ENCODE measurements at places on chromosomes 16 and 17.

DNA sequence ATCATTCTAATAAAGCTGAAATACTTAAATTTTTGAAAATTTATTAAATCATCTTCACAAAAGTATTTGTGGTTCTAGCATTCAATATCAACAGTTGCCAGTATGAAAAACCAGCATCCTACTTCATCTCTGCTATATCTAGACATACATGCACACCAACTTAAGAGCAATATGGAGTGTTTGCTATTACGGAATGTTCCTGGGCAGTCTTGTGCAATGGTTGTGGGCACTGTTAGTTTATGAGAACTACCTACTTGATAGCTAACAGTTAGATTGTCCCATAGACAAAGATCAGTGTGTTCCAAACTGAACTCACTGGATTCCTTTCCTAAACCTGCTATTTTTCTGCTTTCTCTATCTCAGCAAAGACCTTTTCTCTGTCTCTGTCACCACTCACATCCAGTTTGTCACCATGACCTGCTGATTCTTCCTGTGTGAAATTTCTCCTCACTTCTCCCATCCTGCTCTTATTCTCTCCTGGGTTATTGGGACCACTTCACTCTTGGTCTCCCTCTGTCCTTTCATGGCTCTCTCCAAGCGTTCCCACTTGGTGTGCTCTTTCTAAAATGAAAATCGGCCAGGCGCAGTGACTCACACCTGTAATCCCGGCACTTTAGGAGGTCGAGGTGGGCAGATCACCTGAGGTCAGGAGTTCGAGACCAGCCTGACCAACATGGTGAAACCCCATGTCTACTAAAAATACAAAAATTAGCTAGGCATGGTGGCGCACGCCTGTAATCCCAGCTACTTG is 27.7 kb downstream of the CNTROB start:
- no peak for DNase-seq

- DNase-seq = no peak
Measured at GRCh38 chr17:71430281-71430680, 690.5 kb upstream of the SOX9 start.

GRCh38 chr17:79039886-79040285 is 15.9 kb downstream of the C1QTNF1 start:
- no peak for DNase-seq

GRCh38 chr17:55774846-55775271 is 24.0 kb downstream of the PCTP start:
- no peak for DNase-seq

- no peak for DNase-seq
Measured at GRCh38 chr17:41891135-41892020, 26.2 kb upstream of the KLHL11 start.

DNA sequence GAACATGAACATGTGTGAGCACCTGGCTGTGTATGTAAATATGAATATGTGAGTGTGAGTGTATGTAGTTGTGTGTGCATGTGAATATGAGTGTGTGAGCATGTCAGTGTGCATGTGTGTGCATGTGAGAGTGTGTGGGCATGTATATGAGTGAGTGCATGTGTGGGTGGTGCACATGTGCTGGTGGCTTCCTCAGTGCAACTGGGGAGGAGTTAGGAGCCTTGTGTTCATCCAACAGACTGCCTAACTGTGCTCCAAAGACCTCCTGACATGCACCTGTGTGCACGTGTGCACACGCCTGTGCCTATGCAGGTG is 1.4 kb downstream of the TMEM235 start:
- no peak for DNase-seq

DNA sequence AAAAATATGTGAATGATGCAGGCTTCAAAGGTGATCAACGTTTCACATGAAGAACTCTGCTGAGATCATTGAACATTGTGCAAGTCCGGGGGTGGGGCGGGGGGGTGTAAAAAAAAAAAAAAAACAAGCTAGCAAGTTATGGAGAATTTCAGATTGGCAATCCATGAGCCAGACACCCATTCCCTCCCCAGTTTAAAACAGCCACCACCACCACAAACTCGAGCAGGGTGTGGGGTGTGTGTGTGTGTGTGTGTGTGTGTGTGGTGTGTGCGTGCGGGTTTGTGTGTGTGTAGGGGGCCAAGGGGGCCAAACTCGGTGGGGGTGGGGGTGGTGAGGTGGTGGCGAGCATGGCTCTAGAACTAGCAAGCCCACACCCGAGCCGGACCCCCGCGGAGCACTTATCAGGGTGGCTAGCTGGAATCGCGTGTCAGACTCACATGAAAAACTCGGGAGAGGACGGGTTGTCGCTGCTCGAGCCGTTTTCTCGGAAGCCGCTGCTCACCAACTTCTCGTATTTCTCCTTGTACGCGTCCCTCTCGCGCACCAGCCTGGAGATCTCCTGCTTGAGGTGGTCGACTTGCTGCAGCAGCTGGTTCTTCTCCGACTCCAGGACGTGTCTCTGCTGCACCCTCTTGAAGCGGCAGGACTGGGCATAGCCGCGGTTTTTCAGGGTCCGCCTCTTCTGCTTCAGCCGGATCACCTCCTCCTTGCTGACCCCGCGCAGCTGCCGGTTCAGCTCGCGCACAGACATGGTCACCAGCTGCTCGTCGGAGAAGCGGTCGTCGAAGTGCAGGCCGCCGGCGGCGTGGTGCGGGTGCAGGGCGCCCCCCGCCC is 2.0 kb downstream of the MAF start:
- DNase-seq = peak; percentile 29

GRCh38 chr17:2776589-2777241 is 19.5 kb upstream of the RAP1GAP2 start:
- DNase-seq = no peak

DNA sequence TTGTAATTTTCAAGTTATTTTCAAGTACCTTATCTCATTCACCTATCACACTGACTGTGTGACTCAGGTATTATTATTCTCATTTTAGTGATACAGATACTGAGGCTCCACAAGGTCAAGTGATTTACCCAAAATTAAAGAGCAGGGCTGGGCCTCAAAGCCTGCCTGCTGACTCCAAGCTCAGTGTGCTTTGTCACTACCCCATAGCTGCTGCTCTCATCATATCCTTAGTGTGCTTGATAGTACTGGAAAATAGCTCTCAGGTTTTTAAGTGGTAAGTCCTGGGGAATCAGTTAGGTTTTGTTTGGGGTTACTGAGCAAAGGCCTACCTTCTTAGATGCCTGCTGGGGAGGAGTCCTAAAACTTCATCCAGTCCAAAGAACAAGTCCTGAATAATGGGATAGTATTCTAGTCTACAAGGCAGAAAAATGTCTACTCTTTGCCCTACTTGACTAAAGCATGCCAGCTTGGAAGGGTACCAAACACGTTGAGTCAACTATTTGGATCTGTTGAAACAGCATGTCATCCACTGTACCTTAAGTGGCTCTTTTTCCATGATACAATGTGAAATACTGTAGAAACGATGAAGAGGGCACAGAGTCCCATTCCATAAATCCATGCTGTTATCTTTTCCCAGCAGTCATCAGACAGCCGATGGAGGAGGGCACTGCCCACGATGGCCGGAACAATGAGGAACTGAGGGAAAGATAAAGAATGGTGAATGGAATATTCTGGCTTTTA is 10.7 kb downstream of the MMD start:
- no peak for DNase-seq

DNA sequence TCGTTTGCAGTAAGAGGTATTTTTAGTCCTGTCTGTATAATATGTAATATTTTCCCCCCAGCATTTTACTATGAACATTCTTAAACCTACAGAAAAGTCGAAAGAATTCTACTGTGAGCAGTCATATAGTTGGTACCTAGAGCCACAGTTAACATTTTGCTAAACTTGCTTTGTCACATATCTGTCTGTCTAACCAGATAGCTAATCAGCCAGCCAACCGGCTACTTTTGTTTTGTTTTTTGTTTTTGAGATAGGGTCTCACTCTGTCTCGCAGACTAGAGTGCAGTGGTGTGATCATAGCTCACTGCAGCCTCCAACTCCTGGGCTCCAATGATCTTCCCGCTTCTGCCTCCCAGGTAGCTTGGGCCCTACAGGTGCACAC is 73.3 kb downstream of the ABCC1 start:
- DNase-seq = no peak

- no peak for DNase-seq
Measured at GRCh38 chr16:75462806-75463205, 1.7 kb downstream of the TMEM170A start.

GRCh38 chr16:46920402-46921068 is 36.4 kb downstream of the GPT2 start:
- DNase-seq = no peak

GRCh38 chr16:78800523-78800922 is 701.1 kb downstream of the WWOX start:
- DNase-seq = no peak

- no peak for DNase-seq
Measured at GRCh38 chr17:45314741-45315647, 1.8 kb downstream of the MAP3K14 start.

GRCh38 chr17:8022360-8023003 is 16.4 kb upstream of the ALOX15B start:
- no peak for DNase-seq

GRCh38 chr16:30121741-30122571 is 1.1 kb downstream of the MAPK3 start:
- no peak for DNase-seq

DNA sequence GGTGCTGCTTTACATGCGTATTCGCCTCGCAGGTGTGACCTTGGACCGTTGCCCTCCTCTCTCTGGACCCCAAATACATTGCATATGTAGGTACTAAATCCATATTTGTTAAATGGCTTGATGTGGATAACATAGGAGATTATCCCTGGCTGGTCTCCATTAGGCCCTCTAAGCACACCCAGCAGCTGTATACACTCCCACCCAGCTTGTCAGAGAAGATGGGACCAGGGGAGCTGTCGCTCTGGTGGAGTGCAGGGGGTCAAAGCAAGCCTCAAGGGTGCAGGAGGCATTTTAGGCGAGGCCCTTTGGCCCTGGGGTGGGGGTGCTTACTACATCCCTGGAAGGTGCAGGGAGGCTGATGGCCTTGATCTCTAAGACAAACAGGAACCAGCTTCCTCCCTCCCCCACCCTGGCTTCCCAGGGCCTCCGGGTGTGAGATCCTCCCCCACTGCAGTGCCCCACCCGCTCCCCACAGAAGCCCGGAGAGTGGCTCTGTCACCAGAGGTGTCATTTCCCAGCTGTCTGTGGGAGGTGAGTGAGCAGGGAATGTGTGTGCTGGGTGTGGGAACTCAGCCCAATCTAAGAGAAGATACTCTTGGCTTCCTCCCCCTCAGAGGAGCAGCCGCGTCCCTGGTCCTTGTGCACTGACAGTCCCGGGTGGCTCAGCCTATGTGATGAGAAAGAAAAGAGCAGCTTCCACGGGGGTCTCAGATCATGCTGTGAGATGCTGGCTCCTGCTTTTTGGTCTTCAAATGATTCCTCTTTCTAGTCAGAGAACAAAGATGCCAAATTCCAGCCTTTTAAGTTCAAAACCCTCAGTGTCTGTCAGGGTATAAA is 1.4 kb upstream of the VAMP2 start:
- peak; percentile 10 for DNase-seq

- DNase-seq = no peak
Measured at GRCh38 chr16:12252616-12253015, 276.1 kb downstream of the SNX29 start.

DNA sequence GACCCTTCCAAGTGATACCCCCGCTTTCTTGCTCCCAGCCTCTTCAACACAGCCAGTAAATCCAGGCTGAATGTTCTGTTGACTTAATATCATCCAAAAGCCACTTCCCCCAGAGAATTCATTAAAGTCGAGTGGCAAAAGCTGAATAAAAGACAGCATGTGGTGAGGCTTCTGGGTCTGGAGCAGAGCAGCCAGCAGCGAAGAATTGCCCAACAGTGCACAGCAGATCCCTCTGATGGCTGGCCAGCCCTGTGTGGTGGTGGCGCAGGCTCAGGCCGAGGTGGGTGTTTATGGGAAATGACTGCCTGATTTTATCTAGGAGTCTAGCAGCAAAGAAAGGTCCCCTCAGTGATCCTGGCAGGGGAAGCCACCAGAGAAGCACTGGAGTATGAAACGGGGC is 30.3 kb upstream of the RCVRN start:
- DNase-seq = no peak

DNA sequence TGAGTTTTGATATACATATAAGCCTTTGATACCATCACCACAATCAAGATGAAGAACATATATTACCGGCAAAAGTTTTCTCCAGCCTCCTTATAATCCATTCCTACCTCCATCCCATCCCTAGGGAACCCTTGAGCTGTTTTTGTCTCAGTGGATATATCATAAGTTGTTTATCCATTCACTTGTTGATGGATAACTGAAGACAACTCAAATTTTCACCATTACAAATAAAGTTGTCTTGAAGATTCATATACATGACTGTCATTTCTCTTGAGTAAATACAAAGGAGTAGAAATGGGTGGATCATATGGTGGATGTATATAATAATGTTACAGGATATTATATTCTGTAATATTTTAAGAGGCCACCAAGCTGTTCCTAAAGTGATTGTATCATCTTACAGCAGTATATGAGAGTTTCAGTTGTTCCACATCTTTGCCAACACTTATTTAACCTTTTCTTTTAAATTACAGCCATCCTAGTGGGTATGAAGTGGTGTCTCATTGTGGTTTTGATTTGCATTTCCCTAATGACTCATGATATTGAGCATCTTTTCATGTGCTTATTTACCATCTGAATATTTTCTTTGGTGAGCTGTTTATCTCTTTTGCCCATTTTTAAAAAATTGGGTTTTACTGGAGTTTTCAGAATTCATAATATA is 17.4 kb downstream of the NF1 start:
- DNase-seq = no peak

GRCh38 chr16:72246423-72246822 is 74.5 kb upstream of the PMFBP1 start:
- DNase-seq = no peak

- no peak for DNase-seq
Measured at GRCh38 chr16:53601961-53602360, 99.0 kb upstream of the AKTIP start.

DNA sequence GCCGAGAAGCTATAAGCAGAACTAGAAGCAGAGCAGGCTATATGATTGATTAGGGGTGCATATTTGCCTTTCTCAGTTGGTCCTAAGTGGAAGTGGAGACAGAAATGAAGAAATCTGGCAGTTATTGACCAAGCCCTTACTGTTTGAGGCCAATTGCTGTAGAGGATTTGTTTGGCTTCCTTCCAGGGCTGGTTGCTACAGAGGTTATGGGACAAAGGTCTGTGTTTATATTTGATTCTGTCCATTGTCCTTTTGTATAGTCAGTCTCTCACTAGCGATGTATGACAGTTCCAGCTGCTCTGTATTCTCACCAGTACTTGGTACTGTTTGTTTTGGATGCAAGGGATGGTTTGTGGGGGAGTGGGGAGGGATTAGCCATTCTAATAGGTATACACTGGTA is 7.3 kb upstream of the ALOX15 start:
- DNase-seq = no peak

GRCh38 chr16:50088302-50088701 is 22.5 kb downstream of the HEATR3 start:
- DNase-seq = no peak

DNA sequence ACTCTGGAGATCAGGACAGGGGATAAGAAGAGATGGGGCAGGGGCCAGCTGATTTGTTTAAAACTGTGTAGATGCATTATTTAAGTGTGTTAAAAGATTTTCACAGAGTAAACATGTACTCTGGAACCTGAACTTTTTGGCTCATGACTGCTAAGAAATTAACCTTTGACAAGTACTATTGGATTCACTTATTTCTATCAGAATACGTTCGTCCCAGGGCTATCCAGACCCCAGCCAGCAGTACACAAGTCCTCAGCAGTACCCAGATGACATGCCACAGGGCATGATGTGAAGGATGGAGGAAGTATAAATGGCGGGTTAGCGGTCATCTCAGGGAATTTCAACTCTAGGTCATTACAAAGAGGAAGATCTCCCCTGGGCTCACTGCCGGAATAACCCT is 253.7 kb downstream of the STX8 start:
- no peak for DNase-seq

All from KG1 (cell line).